H54 (cell line): ENCODE measurements at places on chromosomes 13 and 19.
A peak's percentile ranks its signal among the peaks of the same experiment; 100 is the strongest.

- no peak for DNase-seq
Measured at GRCh38 chr13:106597186-106597585, 29.2 kb upstream of the ARGLU1 start.

DNA sequence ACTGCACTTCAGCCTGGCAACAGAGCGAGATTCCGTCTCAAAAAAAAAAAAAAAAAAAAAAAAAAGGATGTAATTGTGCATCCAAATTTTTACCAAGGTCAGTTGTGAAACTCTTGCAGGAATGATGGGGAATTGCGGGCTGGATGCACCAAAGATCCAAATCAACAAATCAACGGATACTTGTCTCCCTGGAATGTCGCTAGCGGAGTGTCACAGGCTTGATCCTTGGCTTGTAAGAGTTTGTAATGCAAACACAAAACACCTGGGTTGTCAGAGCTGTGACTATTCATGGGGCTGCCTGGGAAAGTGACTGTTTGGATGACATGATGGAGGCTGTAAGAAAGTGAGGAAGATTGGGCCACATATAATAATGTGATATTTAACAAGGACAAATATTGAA, 4.2 kb downstream of the KANK3 start:
- DNase-seq, result no peak

DNA sequence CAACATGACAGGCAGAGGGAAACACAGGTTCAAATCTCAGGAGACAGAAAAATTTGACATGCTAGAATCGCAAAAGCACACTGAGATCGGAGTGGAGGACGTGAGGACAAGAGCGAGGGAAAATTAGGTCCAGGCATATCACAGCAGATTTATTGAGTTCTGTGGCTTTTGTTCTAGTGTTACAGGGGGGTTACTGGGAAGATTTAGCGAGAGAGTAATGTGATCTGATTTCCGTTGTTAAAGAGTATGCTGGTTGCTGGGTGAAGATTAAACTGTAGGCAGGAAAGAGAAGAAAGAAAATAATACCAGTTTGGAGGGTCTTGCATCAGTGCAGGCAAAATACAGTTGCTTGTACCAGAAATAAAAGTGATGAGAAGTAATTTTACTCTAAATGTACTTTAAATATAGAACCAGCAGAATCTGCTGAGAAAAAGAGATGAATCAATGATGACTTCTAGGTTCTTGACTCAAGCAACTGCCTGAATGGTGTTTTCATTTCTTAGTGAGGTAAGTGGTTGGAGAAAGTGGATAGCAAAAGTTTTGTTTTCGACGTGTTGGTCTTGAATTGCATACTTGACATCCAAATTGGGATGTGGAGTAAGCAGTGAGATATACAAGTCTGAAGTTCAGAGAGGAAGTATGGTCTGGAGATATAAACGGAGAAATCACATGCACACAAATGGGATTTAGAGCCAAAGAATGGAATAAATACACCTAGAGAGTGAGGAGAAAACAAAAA, 35.7 kb downstream of the UFM1 start:
- no peak for DNase-seq

GRCh38 chr19:57047743-57048142, 72.0 kb upstream of the USP29 start:
- DNase-seq, result no peak

GRCh38 chr19:9073806-9074205, 13.1 kb upstream of the OR1M1 start:
- no peak for DNase-seq

- no peak for DNase-seq
Measured at GRCh38 chr13:35747594-35747993, 271.1 kb upstream of the MAB21L1 start.

GRCh38 chr13:113105921-113106452, 396 bp downstream of the F7 start:
- no peak for DNase-seq

- no peak for DNase-seq
Measured at GRCh38 chr19:7823686-7824301, 6.2 kb upstream of the EVI5L start.

DNA sequence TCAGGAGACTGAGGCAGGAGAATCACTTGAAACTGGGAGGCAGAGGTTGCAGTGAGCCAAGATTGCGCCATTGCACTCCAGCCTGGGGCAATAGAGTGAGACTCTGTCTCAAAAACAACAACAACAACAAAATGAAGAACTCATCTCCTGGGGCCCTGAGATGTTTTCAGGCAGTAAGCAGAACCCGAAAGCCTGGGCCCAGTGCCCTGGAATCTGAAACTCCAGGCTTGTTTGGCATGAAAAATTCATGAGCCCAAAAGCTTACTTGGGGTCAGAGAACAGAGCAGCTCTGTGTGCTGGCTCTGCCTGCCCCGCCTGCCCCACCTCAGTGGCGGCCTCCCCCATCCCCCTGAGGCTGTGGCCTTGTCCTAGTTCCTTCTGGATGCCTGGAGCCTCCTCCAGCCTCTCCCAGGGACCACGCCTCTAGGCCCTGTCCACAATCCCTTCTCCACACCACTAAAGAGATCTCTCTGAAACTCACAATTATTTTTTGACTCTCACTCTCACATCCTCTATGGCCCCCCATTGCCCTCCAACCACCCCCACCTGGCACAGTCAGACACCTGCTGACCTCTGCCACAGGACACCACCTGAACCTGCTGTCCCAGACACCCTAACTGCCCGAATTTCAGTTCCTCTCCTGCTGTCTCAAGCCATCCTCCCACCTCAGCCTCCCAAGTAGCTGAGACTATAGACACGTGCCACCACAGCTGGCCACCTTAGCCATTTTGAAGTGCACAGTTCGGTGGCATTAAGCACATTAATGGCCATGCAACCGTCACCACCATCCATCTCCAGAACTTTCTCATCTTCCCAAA, 6.9 kb upstream of the AP1M2 start:
- DNase-seq, result no peak

DNA sequence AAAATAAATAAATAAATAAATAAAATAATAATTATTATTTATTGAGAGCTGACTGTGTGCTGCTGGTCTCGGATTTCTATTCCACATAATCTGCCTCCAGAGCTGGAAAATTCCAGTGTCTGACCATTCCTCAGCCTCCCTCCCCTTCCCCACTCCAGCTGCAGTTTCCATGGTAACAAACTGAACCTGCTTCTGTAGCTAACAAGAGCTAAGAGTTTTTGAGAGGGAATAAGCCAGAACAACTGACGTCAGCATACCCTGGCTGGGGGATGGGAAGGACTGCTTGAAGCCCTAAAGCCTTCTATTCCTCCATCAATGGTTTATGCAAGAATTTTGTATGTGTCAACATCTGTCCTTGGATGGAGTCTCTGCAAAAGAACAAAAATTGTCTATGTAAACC, 26.0 kb upstream of the PEG3 start:
- DNase-seq, result no peak

GRCh38 chr19:18287836-18288772, 6.7 kb upstream of the JUND start:
- no peak for DNase-seq

GRCh38 chr13:110232142-110232541, 74.8 kb downstream of the COL4A1 start:
- no peak for DNase-seq

GRCh38 chr19:2779121-2779740, 3.8 kb downstream of the SGTA start:
- DNase-seq, result no peak

- no peak for DNase-seq
Measured at GRCh38 chr13:105363261-105364190, 1171.9 kb downstream of the EFNB2 start.

DNA sequence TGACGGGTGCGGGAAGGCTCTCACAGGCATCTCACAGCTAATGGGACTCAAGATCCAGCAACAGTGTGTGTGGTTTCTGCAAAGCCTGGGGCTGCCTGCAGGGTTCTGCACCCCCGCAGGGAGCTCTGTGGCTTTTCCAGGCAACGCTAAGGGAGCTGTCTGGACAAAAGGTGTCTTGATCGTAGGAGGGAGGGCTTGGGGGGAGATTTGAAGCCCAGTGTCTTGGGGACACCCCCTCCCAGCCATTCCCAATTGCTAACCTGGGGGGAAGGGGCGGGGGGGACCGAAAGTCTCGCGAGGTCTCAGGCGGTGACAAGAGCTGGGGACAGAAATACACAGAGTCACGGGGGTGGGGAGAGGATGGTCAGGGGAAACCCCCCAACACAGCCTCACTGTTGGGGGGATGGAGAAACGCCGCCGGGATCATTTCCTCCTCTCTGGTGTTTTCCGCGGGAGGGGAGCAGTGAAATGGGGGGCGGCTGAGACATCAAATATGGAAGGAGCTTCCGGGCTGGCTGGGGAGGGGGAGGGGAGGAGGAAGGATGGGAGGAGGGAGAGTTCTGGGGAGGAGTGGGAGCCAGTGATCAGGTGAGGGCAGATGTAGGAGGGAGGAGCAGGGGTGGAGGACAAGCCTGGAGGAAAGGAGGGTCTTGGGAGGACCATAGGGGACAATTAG, 13.3 kb downstream of the KCNC3 start:
- peak; percentile 81 for DNase-seq

GRCh38 chr19:38336638-38337359, 1.2 kb downstream of the CATSPERG start:
- peak; percentile 92 for DNase-seq

- DNase-seq, result no peak
Measured at GRCh38 chr19:17324357-17325114, 10.1 kb downstream of the ANO8 start.

- DNase-seq, result no peak
Measured at GRCh38 chr13:79779761-79780160, 298.8 kb downstream of the NDFIP2 start.

DNA sequence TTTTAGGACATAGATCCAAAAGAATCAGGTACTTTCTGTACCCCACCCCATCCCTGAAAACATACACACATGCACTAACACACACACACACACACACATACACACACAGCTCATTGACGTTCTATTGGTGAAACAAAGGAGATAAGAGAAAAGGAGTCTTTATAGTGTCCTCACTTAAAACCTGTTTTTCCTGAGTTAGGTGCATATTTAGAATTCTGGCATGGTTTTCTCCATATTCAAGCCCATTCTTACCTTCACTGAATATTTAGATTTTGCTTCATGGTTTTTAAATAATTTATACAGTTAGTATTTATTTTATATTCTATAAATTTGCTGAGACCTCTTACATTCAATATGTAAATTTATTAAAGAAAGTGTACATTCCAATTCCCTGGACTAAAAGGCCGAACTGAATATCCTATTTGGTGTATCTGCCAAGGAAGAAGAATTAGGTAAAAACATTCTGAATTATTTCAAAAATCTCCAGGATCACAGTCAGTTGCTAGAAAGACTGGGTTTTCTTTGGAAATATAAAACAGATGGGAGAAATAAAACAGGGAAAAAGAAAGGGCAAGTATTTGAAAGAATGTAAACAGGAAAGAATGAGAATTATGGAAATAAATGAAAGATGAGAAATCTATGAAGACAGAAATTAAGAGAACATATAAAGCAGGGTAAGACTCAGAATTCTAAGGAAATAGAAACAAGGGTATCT, 556.2 kb downstream of the KCTD12 start:
- no peak for DNase-seq

DNA sequence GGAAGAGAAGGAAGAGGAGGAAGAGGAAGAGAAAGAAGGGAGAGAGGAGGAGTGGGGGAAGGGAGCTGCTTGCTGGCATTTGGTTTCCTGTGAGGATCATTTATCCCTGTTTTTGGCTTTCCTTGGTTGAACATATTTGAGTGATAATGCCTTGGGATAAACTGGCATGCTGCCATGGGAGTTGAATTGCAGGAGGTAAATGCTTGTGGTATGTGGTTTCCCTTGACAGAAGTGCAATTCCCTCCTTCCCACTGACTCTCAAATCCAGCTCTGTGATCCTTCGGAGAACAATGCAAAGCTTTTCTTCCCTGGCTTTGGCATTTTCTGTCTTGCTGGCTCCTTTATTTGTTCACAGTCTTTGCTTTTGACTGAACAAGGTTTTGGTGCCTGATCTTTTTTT, 27.2 kb upstream of the CBY2 start:
- DNase-seq, result no peak

DNA sequence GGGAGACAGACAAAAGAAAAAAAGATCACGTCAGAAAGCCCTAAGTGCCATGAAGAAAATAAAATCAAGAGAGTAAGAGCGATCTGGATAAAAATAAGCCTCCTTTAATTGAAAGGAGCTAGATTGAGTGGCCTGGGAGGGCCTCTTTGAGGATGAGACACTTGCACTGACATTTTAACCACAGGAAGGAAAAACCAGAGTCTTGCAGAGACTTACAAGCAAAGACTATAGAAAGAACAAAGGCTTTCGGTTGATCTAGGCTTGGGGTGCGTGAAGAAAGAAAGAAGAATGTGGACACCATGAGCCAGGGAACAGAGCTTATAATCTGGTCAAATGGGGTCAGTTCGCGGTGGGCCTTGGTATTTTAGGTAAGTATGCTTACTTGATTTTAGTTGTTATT, 342.7 kb downstream of the COG6 start:
- no peak for DNase-seq

GRCh38 chr19:17234911-17235299, 8.9 kb downstream of the OCEL1 start:
- peak; percentile 65 for DNase-seq

- DNase-seq, result no peak
Measured at GRCh38 chr13:31179754-31180153, 18.1 kb upstream of the HSPH1 start.

- DNase-seq, result no peak
Measured at GRCh38 chr19:1105008-1105872, 1.4 kb downstream of the GPX4 start.

- no peak for DNase-seq
Measured at GRCh38 chr19:41449865-41450178, 6.9 kb downstream of the ERICH4 start.

GRCh38 chr13:20159646-20160305, 1.1 kb downstream of the GJA3 start:
- no peak for DNase-seq

- DNase-seq, result no peak
Measured at GRCh38 chr13:68666774-68667397, 1436.8 kb upstream of the PCDH9 start.

GRCh38 chr13:38602266-38602665, 84.6 kb upstream of the FREM2 start:
- no peak for DNase-seq

DNA sequence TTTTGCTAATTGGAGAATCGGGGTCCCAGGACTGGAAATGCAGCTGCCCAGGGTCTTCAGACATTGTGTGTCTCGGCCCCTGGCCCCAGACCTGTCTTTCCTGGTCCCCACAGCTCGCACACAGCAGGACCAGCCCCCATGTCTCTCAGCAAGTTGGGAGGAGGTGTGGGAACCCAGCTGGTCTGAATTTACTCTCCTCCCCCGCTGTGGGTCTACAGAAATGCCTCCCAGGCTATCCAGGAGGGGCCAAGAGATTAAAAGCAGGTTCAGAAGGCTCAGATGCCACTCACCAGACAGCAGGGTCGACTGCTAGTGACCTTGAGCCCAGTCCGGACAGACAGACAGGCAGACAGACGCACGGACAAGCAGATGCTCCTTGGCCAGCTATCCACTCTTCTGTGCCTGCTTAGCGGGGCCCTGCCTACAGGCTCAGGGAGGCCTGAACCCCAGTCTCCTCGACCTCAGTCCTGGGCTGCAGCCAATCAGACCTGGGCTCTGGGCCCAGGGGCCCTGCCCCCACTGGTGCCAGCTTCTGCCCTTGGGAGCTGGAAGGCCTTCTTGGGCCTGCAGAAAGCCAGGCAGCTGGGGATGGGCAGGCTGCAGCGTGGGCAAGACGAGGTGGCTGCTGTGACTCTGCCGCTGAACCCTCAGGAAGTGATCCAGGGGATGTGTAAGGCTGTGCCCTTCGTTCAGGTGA, at the start of gene DAND5:
TSS of gene DAND5 (plus strand) at position 285 of the 697 bp plus-strand sequence. CDS start at position 370, 85 bp downstream.
- DNase-seq, result no peak

- no peak for DNase-seq
Measured at GRCh38 chr13:52780611-52781010, 41.0 kb upstream of the CNMD start.
